Vagina (tissue), 2 donors: ENCODE measurements at places on chromosomes 11 and 22.
A peak's percentile ranks its signal among the peaks of the same experiment; 100 is the strongest.

- DNase-seq = no peak
Observed at GRCh38 chr22:37126882-37127281, 17.4 kb upstream of the TMPRSS6 start.

DNA sequence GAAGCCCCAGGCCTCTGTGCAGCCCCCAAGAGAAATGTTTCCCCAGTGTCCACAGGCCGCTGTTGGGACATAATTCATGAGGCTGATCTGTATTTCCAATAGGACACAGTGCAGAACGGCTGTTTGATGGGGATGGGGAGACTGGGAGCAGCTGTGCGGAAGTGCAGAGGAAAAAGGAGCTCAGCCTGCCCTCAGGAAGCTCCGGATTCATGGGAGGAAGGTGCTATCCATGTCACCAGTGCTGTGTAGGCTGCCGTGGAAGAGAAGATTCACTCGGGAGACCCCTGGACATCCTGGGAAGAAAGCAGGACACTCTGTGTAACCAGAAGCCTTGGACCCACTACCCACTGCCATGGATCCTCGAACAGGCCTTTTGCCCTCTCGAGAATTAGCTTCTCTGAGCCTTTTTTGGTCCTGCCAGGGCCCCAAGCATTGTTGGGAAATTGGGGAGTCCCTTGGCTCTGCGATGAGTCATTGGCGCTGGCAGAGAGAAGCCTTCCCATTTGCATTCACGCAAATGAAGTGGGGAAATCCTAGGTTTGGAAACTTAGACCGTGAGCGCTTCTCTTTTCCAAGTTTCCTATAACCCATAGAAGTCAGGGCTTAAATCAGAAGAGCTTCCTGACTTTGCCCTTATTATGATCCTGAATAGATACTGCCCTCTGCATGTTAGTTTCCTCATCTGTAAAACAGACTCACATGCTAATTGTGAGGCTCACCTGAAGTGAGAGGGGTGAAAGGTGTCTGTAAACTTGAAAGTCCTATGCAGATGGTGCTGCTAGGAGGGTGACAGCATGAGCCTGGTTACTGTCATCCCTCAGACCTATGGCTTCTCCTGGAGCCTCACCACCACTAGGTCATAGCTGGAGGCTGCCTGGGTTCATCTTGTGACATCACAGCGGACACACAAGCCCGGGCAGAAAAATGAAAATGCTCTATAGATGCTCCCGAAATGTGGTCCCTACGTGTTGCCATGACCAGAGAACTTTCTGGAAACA, 229.2 kb upstream of the B3GAT1 start:
- no peak for DNase-seq

GRCh38 chr11:86876716-86877234, 76.4 kb downstream of the PRSS23 start:
- DNase-seq = no peak

- DNase-seq = no peak
Observed at GRCh38 chr11:19853920-19854319, 141.3 kb downstream of the NAV2 start.

DNA sequence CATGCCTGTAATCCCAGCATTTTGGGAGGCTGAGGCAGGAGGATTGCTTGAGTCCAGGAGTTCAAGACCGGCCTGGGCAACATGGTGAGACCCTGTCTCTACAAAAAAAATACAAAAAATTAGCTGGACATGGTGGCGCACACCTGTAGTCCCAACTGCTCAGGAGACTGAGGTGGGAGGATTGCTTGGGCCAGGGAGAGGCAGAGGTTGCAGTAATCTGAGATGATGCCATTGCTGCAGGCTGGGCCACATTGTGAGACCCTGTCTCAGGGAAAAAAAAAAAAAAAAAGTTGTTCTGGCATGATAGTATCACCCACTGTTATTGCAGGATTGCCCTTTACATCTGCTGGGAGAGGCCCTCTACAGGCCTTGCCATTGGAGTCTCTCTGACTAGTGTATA, 18.4 kb downstream of the ATXN10 start:
- no peak for DNase-seq

- DNase-seq = no peak
Observed at GRCh38 chr11:119932828-119933562, 204.0 kb upstream of the NECTIN1 start.

- no peak for DNase-seq
Observed at GRCh38 chr11:117876059-117876340, 458 bp downstream of the FXYD6 start.

DNA sequence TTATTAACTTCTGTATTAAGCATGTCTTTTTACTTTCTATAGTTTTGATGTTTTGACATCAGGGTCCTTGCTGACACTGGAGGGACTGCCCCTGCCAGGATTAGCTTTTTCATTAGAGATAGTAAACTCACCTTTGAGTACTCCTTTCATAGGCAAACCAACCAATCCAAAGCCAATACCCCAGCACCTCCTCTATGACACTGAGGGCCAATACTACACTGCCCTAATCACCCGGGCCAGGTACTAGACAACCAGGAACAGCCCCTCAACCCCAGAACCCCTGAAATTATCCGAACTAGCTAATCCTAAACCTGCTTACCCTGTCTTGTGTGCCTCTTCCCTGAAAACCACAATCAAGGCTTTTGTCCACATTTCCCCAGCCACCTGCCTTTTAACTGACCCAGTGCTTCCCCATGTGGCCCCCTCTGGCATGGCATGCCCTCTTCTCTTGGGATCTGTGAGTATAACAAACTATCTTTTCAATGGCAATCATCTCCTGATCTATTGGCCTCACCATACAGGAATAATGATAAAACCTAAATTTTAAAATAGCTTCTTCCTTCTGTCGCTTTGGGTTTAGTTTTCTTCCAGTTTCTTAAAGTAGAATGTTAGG, 31.2 kb downstream of the RAB6A start:
- no peak for DNase-seq

DNA sequence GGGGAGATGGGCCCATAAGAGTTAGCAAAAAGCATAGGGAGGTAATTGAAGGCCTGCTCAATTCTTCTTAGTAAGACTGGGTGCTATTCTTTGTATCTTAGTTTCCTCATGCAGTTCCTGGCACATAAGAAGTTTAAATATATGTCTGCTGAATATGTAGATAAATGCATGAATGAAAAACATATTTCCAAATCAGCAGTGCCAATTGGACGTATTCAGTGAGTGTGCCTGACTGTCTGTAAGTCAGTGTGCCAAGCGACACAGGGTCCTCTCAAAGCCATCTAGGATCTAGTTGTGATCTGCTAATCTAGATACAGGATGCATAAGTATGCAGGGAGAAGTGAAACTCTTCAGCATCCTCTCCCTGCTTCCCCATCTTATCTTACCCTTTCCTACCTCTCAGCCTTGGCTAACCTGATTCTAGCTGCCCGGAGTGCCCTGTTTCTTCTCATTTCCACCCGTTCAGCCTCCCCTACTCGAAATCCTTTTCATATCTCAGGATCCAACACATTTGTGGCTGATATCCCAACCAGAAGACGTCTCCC, 91.1 kb upstream of the SORL1-AS1 start:
- DNase-seq = peak; percentile 18

GRCh38 chr22:36510966-36511881, 4.4 kb upstream of the FOXRED2 start:
- DNase-seq = no peak

GRCh38 chr11:69361466-69361865, 67.5 kb downstream of the MYEOV start:
- no peak for DNase-seq

- no peak for DNase-seq
Observed at GRCh38 chr22:35616043-35616442, 1.1 kb downstream of the MB start.

DNA sequence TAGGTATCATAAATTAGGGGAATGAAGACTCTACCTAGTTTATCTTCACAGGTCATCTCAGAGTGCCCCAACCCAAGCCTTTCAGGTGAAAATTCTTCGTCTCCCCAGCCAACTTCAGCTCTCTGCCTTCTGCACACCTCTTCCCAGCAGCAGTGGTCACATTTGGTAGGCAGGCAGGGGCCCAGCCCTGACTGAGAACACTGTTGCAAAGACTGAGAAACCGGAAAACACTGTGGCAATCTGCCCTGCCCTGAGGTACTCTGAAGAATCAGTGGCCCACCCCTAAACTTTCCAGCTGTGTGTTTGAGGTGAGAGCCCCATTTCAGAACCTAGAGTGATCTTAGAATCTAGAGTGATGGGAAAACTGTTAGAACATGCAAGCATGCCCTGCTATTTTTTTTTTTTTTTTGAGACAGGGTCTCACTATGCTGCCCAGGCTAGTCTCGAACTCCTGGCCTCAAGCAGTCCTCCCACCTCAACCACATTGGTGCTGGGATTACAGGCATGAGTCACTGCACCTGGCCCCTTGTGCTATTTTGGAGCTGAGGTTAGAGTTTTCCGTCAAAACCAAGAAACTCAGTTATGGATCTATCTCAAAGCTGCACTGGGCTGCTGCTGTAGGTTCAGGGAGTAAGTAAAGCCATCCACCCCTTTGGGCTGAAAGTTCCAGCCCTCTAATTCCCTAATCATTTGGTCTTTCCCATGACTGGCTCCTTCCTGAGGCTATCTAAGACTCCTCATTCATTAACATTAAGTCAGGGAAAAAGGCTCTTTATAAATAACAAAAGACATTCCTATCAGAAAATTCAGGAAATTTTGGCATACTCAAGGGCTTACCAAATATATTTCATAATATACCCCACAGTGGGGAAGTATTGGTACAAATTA, 1.7 kb upstream of the LDHA start:
- no peak for DNase-seq

- no peak for DNase-seq
Observed at GRCh38 chr22:42799061-42799460, 58.0 kb downstream of the ARFGAP3 start.

GRCh38 chr11:117182551-117182935, 4.0 kb downstream of the SIDT2 start:
- no peak for DNase-seq

GRCh38 chr11:80441821-80442220, 1001.0 kb upstream of the TENM4 start:
- DNase-seq = no peak

- no peak for DNase-seq
Observed at GRCh38 chr11:17257196-17257595, 19.3 kb upstream of the NUCB2 start.

- DNase-seq = no peak
Observed at GRCh38 chr11:121460941-121461514, 8.3 kb upstream of the SORL1-AS1 start.

GRCh38 chr22:48534395-48534958, 1293.2 kb downstream of the BRD1 start:
- no peak for DNase-seq

GRCh38 chr11:26062660-26063059, 269.3 kb upstream of the ANO3 start:
- DNase-seq = no peak

DNA sequence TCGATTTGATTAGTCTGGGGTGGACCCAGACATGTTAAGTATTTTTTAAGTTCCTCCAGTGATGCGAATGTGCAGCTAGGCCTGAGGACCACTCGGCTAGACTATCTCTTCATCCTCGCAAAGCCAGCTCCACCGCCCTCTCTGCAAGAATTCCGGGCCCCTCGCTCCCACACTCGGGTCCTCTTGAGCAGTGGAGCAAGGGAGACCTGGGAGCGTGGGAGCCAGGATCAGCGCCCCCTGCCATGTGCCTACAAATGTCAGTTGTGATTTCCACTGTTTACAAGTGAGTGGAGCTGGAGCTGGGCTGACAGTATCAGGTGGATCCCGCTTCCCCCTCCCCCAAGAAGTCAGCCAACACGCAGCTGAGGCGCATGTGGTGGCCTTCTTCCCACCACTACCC, 6.7 kb downstream of the B3GNT6 start:
- no peak for DNase-seq

GRCh38 chr11:134120921-134121526, 52.2 kb downstream of the JAM3 start:
- DNase-seq = no peak

- no peak for DNase-seq
Observed at GRCh38 chr11:132605825-132606570, 926.3 kb downstream of the OPCML start.
